Upper lobe of left lung (tissue), 6 donors: ENCODE measurements at places on chromosomes 5 and 9. TPM values are rescaled to one million over a fixed set of nuclear protein-coding genes. Genes with fewer than 3 reads are reported as not detected.

SLC9A3 gene
- total RNA-seq, result 1.6 TPM

MED27 gene
- 9.7 TPM for total RNA-seq

GRCh38 chr9:127741831-127742434 is 6.8 kb upstream of the TOR2A start:
- DNase-seq, result peak; percentile 90
- peaks cover 20% of the 10 kb centered on the region for H3K4me1 ChIP-seq
- H3K4me3 ChIP-seq, result no peak overlapping the region
- no peak overlapping the region for H3K27ac ChIP-seq
- no peaks in the 10 kb centered on the region for H3K36me3 ChIP-seq
- no peaks in the 10 kb centered on the region for H3K27me3 ChIP-seq

- peak overlapping the region; percentile 58 for H3K27ac ChIP-seq
- DNase-seq, result peak; percentile 72
- no peaks in the 10 kb centered on the region for H3K27me3 ChIP-seq
- no peaks in the 10 kb centered on the region for H3K36me3 ChIP-seq
- peaks cover 58% of the 10 kb centered on the region for H3K4me1 ChIP-seq
These were observed 3.7 kb downstream of the GSN start for GRCh38 chr9:121271368-121272341.

DNA sequence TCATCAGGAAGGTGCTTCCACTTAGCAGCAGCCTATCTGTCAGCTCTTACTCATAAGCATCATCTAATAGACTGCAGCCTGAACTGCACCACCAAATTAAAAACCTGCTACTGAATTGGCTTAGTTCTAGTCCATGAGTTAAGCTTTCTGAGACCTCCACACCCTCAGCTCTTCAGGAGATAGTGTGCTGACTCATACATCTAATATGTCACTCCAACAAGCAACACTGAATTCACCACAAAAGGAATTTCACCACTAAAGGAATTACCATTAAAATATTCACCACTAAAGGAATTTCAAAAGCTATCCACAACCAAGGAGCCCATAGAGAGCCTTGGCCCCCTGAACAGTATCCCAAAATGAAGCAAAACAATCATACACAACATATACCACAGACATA is 418.5 kb upstream of the RORB start:
- H3K36me3 ChIP-seq, result no peaks in the 10 kb centered on the region
- no peak for DNase-seq
- H3K4me3 ChIP-seq, result no peak overlapping the region
- no peak overlapping the region for H3K27ac ChIP-seq

- H3K27ac ChIP-seq, result no peak overlapping the region
- no peaks in the 10 kb centered on the region for H3K36me3 ChIP-seq
- no peak overlapping the region for H3K4me3 ChIP-seq
- no peaks in the 10 kb centered on the region for H3K27me3 ChIP-seq
- no peak for DNase-seq
These were observed 31.6 kb downstream of the PROP1 start for GRCh38 chr5:177964471-177964870.

DNA sequence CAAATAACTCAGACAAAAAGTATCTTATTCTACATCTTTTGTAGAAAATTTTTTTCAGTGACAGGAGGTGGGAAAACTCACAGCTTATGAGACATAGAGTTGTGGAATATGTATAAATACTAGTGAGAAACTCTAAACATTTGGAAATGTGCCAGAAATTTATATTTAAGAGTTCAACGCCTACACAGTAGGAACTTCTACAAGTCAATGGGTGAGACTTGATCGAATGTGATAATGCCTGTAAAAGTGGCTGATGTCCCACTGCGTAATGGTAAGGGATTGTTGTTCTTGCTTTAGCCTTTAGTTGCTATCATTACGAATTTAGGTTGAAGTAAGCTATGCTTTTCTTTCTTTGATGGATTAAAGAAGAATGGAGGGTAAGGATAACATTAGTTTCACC is 40.0 kb upstream of the RICTOR start:
- no peaks in the 10 kb centered on the region for H3K36me3 ChIP-seq
- no peak overlapping the region for H3K4me3 ChIP-seq
- DNase-seq, result no peak
- H3K27me3 ChIP-seq, result no peaks in the 10 kb centered on the region

- no peaks in the 10 kb centered on the region for H3K27me3 ChIP-seq
- no peak overlapping the region for H3K27ac ChIP-seq
- no peak overlapping the region for H3K4me3 ChIP-seq
- no peak for DNase-seq
These were observed 36.4 kb downstream of the PWWP2A start for GRCh38 chr5:160082614-160083500.

- H3K27ac ChIP-seq, result peak overlapping the region; percentile 52
- H3K36me3 ChIP-seq, result peaks cover 18% of the 10 kb centered on the region
- H3K4me3 ChIP-seq, result no peak overlapping the region
- H3K4me1 ChIP-seq, result peaks cover 25% of the 10 kb centered on the region
- H3K27me3 ChIP-seq, result no peaks in the 10 kb centered on the region
These were observed 137.5 kb downstream of the RGS3 start for GRCh38 chr9:113600871-113601614.

- no peak for DNase-seq
- H3K4me3 ChIP-seq, result no peak overlapping the region
- H3K27ac ChIP-seq, result no peak overlapping the region
- H3K36me3 ChIP-seq, result peaks cover 67% of the 10 kb centered on the region
- no peaks in the 10 kb centered on the region for H3K4me1 ChIP-seq
These were observed 7.6 kb upstream of the GRPEL2 start for GRCh38 chr5:149337736-149338135.

GRCh38 chr5:10321882-10322281 is 14.2 kb upstream of the CMBL start:
- H3K4me3 ChIP-seq, result no peak overlapping the region
- no peak for DNase-seq
- H3K27ac ChIP-seq, result no peak overlapping the region
- no peaks in the 10 kb centered on the region for H3K27me3 ChIP-seq

DNA sequence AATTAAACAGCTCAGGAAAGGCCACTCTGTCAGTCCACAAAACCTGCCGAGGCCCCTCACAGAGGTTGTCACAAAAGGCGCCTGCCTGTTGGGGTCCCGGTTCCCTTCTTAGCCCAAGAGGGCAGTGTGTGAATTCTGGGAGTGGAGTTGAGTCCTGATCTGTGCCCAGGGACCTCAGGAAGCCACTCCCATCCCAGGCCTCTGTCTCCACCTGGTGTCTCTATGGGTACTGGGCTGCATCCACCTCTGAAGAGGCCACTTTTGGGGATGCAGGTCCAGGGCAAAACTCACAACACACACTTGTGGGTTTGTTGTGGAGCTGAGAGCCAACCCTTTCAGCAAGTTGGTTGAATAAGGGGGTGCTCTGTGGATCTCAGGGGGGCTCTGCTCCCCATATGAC is 74.3 kb upstream of the STXBP1 start:
- no peaks in the 10 kb centered on the region for H3K27me3 ChIP-seq
- peaks cover 5% of the 10 kb centered on the region for H3K36me3 ChIP-seq
- no peak overlapping the region for H3K4me3 ChIP-seq
- H3K4me1 ChIP-seq, result peaks cover 74% of the 10 kb centered on the region
- H3K27ac ChIP-seq, result peak overlapping the region; percentile 51
- DNase-seq, result no peak
